ENCODE measurements at places on chromosomes 7 and 10.

GRCh38 chr10:28663576-28664368 lies 13.5 kb upstream of the BAMBI start:
- peak; percentile 73 for DNase-seq

DNA sequence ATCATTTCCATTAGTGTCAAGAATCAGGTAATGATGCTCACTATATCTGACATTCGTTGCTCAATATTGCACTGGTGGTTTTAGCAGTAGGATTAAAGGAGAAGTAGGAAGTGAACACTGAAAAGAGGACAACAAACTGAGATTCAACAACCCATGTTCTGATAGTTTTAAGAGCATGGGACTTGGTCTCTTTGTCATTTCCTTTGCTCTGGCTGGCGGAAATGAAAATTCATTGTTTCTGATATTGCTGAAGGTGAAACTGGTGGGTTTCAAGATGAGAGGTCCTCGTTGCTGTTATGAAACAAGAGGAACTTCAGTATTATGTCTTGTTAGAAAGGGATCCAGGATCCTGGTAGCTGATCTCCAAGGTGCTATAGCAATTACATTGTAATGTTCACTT lies 129.0 kb downstream of the DNAH11 start:
- DNase-seq = no peak

- peak; percentile 80 for DNase-seq
Measured at GRCh38 chr10:184911-185310, 49.7 kb downstream of the ZMYND11 start.

DNA sequence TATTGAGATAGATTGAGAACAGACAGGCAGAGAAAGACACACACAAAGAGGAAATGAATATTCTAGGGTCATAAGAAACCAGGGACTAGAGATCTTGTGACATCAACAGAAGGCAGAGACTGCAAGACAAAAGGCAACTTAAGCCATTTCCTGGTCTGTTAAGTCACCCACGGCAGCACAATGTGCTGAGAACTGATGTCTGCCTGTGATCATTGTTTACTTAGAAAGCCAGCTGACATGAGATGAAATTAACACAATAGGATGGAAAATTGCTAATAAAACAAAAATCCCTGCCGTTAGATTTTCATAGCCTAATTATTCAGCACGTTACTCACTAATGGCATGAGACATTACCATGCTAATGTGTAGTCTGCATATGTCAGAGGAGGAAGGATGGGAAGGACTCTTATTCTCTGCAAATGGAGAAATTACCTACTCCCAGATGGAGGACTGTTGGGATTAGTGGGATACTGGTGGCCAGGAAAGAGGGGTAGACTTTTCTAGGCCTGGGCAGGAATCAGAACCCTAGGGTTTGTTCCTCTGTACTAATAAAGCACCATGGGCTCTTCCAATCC lies 191.3 kb upstream of the PODXL start:
- DNase-seq = no peak

- DNase-seq = no peak
Measured at GRCh38 chr7:5500777-5501350, 77.2 kb upstream of the TNRC18 start.

GRCh38 chr7:27141137-27141922 lies 2.2 kb downstream of the HOXA5 start:
- DNase-seq = no peak

- DNase-seq = no peak
Measured at GRCh38 chr7:45563401-45563800, 10.8 kb upstream of the ADCY1 start.

GRCh38 chr7:50282813-50283605 lies 21.5 kb upstream of the IKZF1 start:
- no peak for DNase-seq

GRCh38 chr7:100483722-100484672 lies at the start of gene NYAP1:
NYAP1 (plus strand) TSS chr7:100483927; CDS start chr7:100485312, 1,385 bp downstream.
- DNase-seq = no peak

DNA sequence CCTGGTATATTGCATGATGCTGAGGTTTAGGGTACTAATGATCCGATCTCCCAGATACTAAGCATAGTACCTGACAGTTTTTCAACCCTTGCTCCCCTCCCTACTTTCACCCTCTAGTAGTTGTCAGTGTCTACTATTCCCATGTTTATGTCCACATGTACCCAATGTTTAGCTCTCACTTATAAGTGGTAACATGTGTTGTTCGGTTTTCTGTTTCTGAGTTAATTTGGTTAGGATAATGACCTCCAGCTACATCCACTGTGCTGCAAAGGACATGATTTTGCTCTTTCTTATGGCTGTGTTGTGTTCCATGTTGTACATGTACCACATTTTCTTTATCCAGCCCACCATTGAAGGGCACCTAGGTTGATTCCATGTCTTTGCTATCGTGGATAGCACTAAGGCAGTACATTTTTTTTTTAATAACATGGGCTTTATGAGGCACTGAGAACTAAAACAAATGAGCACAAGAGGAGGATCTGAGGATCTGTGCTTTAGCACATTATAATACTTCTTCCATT lies 28.1 kb downstream of the ITGB8 start:
- DNase-seq = no peak

GRCh38 chr7:44894888-44895580 lies 9.7 kb upstream of the PURB start:
- DNase-seq = no peak

GRCh38 chr7:95755277-95755934 lies 16.9 kb upstream of the DYNC1I1 start:
- DNase-seq = no peak

DNA sequence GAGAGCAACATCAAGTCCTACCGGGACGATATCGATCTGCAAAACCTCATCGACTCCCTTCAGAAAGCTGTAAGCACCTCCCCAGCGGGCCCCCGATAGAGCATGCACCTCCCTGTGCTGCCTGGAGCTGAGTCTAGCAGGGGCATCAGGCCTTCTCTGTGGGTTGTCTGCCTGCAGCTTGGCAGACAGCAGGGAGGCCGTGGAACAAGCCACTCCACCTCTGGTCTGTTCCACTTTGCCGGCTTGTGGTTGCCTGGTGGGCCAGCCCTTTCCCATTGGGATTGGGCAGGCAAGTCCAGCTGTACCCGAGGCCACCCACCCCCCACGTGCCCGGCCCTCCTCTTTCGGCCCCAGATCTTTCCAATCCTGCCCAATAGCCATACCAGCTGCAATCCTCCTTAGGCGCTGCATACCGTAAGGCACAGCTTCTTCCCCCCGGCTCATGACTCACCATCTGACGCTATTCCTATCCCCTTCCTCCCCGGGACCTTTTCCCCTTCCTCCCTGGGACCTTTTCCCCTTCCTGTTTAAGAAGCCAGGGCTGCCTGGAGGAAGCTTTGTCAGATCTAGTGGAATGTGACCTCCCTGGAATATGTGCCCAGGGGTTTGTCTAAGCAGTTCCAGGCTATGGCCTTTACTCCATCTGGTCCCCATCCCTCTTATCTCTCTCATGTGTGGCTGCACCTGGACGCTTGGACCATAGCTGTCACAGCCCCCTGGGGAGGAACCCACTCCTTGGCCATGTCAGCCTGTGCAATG lies 28.1 kb upstream of the SH2D4B start:
- DNase-seq = peak; percentile 82

DNA sequence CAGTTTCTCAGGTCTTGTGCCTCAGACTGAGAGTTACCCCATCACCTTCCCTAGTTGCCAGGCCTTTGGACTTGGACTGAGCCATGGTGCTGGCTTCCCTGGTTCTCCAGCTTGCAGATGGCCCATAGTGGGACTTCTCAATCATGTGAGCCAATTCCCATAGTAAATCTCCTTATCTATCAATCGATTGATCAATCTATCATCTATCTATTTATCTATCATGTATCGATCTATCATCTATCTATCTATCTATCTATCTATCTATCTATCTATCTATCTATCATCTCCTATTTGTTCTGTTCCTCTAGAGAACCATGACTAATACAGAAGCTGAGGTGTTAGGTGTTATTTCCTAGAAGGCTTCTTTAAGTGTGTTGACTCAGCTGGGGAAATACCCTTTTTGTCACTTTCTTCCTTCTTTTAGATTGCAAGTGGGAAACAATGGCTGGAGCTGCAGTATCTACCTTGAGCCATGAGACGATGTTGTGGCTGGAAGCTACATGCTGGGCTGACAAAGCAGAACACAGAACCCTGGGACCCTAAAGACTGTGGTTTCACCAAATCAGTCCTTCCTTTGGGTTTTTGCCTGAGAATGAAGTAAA lies 234.7 kb upstream of the GLI3 start:
- peak; percentile 16 for DNase-seq

- peak; percentile 86 for DNase-seq
Measured at GRCh38 chr7:102152672-102153598, 133.7 kb upstream of the SH2B2 start.

GRCh38 chr10:97582169-97582568 lies 2.0 kb upstream of the HOGA1 start:
- DNase-seq = no peak

DNA sequence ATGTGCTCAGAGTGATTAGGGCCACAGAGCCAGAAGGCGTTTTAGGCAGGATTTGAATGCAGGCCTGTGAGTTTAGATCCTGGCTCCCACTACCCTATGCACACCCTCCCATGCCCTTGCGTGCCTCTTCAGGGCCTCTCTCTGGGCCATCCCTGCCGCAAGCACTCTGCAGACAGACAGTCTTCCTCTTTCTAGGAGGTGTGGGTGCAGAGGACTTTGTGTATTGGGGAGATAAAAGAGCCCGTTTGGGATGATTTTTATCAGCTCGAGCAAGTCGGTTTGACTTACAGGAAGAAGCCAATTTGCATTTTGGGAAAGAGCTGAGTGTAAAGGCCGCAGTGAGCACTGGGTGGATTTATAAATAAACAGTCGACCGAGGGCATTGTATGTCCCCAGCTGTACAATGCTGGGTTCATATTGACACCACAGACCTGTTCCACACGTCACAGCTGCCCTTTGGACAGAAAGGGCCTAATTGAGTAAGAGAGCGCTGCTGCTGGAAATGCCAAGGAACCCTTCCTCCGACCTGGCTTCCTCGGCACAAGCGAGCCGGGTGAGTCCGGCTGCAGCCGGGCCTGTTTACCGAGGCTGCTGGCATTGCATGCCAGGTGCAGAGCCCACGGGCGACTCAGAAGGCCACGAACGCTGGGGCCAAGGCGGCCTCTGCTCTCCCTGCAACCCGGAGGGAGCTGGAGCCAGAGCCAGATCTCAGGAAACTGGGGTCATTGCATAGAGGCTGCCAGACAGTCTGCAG lies 25.1 kb downstream of the ZMIZ1 start:
- DNase-seq = peak; percentile 69

GRCh38 chr10:103241262-103242011 lies 4.2 kb upstream of the RPEL1 start:
- peak; percentile 95 for DNase-seq

DNA sequence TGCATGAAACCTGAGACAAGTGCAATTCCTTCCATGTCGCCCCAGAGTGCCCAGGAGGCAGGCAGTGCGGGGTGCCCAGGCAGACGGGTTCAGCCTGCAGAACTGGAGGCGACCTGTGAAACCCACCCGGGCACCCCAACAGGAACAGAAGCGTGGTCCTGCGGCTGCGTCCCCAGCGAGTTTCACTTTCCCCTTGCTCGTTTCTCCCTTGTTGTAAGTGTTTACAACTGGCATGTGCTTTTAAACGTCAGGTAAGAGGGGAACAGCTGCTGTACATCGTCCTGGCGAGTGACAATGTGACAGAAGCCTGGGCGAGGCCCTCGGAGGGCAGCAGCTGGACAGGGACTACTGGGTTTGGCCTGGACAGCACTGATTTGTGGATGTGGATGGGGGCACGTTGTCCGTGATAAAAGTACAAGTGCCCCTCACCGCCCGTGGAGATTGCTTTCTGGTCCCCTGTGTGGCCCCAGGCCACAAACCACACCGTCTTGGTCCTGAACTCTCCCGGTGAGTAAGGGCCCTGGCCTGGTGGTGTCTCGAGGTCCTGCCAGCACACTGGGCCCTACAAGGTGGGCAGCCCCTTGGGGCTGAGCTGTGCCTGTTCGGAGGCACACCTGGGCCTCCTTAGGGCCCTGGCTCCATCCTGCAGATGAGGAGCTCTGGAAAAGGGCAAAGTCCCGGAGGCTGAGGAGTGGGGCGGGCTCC lies 4.0 kb downstream of the VENTX start:
- no peak for DNase-seq

DNA sequence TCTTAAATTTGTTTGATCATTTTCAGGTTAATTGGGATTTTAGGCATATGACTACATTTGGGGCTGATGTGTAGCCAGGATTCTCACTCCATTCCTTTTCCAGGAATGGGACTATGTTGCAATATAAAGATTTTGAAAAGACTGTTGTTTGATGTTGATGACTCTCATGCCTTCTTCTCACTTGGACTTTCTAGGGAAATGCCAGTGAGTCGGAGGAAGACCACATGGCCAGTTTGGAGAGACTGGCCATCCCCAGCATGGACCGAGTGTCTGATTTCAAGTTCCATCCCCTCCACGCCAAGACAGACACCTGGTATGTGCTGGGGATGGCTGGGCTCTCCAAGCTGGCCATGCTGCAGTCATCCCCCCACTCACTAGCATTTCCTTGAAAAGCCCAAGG lies 5.5 kb downstream of the IGFBP3 start:
- no peak for DNase-seq

GRCh38 chr10:103564776-103565520 lies 71.4 kb downstream of the NEURL1 start:
- no peak for DNase-seq

DNA sequence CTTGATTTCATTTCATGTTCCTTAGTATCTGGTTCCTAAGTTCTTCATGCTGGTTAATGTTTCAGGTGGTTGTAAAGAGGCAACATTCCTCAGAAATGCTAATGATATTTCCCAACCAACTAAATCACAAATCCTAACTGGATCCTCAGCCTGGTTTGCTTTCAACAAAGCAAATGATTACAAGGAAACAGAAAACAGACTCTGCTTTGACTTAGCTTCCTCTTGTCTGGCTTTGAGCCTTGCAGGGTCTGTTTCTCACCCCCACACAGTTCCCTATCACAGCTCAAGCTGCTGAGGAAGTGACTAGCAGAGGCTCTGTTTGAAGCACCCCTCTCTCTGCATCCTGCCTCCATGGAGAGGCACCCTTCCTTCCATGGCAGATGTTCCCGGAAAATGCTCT lies 130.2 kb upstream of the CTTNBP2 start:
- DNase-seq = peak; percentile 83

DNA sequence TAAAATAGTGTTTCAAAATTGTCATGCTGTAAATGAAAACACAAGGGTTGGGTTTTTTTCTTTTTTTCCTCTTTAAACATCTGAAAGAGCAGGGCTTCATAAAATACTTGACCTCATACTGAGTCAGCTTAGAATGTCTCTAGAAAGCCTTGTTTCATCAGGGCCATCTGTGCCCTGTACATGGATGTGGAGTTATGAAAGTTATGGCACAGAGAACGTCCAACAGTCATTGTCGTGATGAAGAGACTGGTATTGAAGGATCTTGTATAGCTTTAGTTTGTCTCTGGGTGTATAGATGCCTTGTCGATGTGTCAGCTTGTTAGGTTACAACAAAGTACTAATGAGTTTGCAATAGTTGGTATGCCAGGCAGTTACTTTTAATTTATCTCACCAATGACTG lies 127.3 kb downstream of the FAM204A start:
- no peak for DNase-seq

DNA sequence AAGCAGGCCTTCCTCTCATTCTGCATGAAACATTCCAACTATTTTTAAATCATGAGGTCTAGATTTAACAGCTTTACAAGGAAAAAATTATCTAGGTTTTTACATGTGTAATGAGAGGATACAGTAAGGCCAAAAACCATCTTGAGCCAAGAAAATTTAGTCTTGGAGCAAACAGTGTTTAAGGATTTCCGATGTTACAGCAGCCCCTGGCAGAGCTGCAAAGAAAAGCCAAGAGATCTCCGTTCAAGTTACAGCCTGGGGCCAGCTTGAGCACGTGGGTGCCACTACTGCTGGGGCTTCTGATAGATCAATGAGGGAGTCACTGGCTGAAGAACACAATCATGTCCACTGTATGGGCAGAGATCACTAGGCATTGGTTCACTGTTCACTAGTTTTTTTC lies 156.2 kb downstream of the EVX1 start:
- no peak for DNase-seq

GRCh38 chr10:100982916-100983830 lies 4.1 kb downstream of the MRPL43 start:
- DNase-seq = no peak

Data from renal cortical epithelial cell (primary cell).